ENCODE measurements at places on chromosomes 12 and 14. TPM values are rescaled to one million over a fixed set of nuclear protein-coding genes. Genes with fewer than 3 reads are reported as not detected.

GRCh38 chr12:101696251-101697196 lies 916 bp upstream of the CHPT1 start:
- H3K36me3 ChIP-seq: no peaks in the 10 kb centered on the region
- peak overlapping the region; percentile 97 for H3K27ac ChIP-seq
- no peaks in the 10 kb centered on the region for H3K27me3 ChIP-seq
- peaks cover 34% of the 10 kb centered on the region for H3K4me1 ChIP-seq

DNA sequence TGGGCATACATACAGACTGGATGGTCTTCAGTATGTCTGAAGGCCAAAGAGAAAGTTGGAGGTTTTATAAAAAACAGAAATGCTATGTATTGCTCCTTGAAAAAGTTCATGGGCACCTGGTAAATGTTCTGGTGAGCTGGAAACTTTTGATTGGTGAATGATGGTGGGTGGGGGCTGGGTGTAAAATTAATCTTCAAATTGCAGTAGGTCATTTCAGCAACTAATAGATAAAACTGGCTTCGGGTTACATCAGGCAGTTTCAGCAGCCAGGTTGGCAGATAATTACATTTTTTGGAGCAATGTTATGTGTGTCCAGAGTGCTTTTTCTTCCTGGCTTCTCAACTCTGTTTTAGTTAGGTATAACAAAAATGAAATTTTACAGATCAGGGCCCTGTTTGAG lies 35.3 kb downstream of the SDR9C7 start:
- no peaks in the 10 kb centered on the region for H3K4me1 ChIP-seq
- no peaks in the 10 kb centered on the region for H3K27me3 ChIP-seq
- no peak overlapping the region for H3K4me3 ChIP-seq
- H3K27ac ChIP-seq: no peak overlapping the region

- H3K4me3 ChIP-seq: no peak overlapping the region
- no peaks in the 10 kb centered on the region for H3K4me1 ChIP-seq
- H3K27ac ChIP-seq: no peak overlapping the region
- no peak for DNase-seq
- no peaks in the 10 kb centered on the region for H3K27me3 ChIP-seq
Observed at GRCh38 chr12:112488257-112488876, 69.6 kb downstream of the PTPN11 start.

- H3K27me3 ChIP-seq: no peaks in the 10 kb centered on the region
- H3K36me3 ChIP-seq: no peaks in the 10 kb centered on the region
- H3K27ac ChIP-seq: no peak overlapping the region
- no peak for DNase-seq
- peaks cover under 1% of the 10 kb centered on the region for H3K4me1 ChIP-seq
Observed at GRCh38 chr12:1930803-1931597, 12.5 kb upstream of the CACNA2D4 start.

DNA sequence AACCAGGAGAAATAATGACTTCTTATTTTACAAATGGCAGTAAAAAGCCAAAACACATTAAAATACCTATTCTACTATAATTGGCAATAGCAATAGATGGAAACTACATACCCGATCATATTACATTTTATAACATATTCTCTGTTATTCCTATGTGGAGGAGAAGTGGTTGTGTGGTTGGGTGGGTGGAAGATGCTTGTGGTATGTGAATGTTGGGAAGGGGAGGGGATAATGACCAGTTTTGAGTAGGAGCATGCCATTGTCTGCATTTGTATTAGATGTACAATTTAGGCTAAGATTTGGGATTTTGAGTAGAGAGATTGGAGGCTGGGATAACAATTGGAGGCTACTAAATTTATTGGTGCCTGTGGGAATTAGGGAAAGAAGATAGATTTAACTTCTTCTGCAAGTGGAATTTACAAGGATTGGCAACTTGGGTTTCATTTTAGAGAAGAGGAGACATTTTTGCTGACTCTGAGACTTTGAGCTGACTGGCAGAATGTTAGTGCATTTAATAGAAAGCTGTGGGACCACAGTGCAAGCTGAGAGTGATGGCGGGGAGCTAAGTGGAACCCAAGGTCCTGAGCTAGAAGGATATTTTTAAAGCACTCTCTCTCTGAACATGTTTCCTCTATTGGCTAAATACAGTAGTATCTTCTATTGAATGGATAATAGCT lies 65.2 kb downstream of the SLC16A7 start:
- no peak overlapping the region for H3K4me3 ChIP-seq
- H3K27me3 ChIP-seq: no peaks in the 10 kb centered on the region
- H3K27ac ChIP-seq: no peak overlapping the region
- no peak for DNase-seq

DNA sequence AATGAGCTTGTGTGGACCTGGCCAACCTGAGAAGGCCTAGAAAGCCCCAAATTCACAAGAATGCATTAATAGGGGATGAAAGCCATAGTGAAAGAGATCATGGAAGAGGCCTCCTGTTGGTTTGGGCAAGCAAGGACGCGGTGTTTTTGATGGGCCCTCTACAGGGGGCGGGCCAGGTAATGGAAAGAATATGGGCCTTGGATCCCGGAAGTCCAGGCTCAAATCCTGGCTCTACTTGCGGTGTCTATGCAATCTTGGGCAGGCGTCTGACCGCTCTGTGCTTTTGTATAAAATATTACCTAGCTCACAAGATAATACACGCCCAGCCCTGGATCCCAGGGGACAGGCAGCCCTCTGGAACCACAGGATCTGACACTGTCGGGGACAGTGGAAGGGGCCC lies 41.1 kb upstream of the CLMN start:
- peaks cover 24% of the 10 kb centered on the region for H3K4me1 ChIP-seq
- no peaks in the 10 kb centered on the region for H3K27me3 ChIP-seq
- H3K36me3 ChIP-seq: no peaks in the 10 kb centered on the region
- H3K4me3 ChIP-seq: no peak overlapping the region
- H3K27ac ChIP-seq: peak overlapping the region; percentile 61

- no peak overlapping the region for H3K4me3 ChIP-seq
- no peaks in the 10 kb centered on the region for H3K36me3 ChIP-seq
- H3K4me1 ChIP-seq: no peaks in the 10 kb centered on the region
- no peak overlapping the region for H3K27ac ChIP-seq
Observed at GRCh38 chr14:106652494-106652893, 1126.1 kb downstream of the TMEM121 start.

- peak overlapping the region; percentile 97 for H3K27ac ChIP-seq
- no peak for DNase-seq
- peaks cover 84% of the 10 kb centered on the region for H3K4me1 ChIP-seq
- no peaks in the 10 kb centered on the region for H3K27me3 ChIP-seq
Observed at GRCh38 chr14:103548463-103549351, 13.8 kb downstream of the BAG5 start.

GRCh38 chr14:64673748-64674147 lies 30.5 kb upstream of the PLEKHG3 start:
- no peak overlapping the region for H3K4me3 ChIP-seq
- no peak overlapping the region for H3K27ac ChIP-seq

DNA sequence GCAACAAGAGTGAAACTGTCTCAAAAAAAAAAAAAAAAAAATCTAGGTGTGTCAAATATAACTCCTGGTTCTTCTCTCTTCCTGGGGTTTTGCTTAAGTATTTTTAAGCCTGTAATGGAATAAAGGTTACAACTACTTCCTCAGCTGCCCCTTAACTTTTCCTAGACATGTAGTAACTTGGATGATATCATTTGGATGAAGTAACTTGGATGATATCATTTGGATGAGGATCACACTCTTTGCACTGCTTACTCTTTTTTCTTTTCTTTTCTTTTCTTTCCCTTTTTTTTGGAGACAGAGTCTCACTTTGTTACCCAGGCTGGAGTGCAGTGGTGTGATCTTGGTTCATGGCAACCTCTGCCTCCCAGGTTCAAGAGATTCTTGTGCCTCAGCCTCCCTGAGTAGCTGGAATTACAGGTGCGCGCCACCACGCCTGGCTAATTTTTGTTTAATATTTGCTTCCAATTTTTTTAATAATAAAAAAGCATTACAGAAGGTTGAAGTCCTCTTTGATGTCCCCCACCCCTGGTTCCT lies 775 bp upstream of the FAM186A start:
- no peak overlapping the region for H3K27ac ChIP-seq
- H3K4me1 ChIP-seq: no peaks in the 10 kb centered on the region
- no peaks in the 10 kb centered on the region for H3K36me3 ChIP-seq
- H3K27me3 ChIP-seq: no peaks in the 10 kb centered on the region
- DNase-seq: no peak

DNA sequence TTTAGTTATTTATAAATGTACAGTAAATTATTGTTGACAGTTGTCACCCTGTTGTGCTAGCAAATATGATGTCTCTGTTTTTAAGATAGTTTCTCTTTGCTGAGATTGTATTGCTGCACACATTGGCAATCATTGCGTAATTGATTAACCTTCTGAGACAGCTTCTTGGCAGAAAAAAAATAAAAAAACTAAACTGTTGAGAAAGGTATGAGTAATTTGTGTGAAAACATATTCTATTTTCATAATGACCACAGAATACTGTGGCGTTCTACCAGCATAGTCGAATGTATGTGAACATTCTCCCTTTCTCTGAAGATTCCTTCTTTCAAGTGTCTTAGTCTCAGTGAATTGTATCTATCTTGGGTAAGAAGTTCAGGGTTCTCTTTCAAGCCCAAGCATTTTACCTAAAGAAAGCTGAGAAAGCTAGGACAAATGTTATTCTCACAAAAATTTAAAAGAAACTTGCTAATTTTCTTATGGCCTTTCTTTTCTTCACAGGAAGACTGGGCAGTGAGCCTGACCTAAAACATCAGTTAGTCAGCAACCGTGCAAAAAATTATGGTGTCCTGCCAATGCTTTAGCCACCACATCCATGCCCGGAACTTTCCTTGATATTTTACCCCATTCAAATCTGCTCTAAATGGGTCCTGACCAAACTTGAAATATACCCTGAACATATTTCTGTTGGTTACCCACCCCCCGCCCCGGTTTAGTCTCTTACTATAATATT lies 69.0 kb upstream of the REP15 start:
- no peaks in the 10 kb centered on the region for H3K27me3 ChIP-seq
- DNase-seq: no peak
- H3K4me1 ChIP-seq: peaks cover 4% of the 10 kb centered on the region
- H3K4me3 ChIP-seq: no peak overlapping the region

GRCh38 chr14:91754819-91755218 lies 22.9 kb upstream of the CATSPERB start:
- H3K27me3 ChIP-seq: no peaks in the 10 kb centered on the region
- H3K36me3 ChIP-seq: no peaks in the 10 kb centered on the region
- no peak overlapping the region for H3K4me3 ChIP-seq
- no peak for DNase-seq
- no peak overlapping the region for H3K27ac ChIP-seq

DNA sequence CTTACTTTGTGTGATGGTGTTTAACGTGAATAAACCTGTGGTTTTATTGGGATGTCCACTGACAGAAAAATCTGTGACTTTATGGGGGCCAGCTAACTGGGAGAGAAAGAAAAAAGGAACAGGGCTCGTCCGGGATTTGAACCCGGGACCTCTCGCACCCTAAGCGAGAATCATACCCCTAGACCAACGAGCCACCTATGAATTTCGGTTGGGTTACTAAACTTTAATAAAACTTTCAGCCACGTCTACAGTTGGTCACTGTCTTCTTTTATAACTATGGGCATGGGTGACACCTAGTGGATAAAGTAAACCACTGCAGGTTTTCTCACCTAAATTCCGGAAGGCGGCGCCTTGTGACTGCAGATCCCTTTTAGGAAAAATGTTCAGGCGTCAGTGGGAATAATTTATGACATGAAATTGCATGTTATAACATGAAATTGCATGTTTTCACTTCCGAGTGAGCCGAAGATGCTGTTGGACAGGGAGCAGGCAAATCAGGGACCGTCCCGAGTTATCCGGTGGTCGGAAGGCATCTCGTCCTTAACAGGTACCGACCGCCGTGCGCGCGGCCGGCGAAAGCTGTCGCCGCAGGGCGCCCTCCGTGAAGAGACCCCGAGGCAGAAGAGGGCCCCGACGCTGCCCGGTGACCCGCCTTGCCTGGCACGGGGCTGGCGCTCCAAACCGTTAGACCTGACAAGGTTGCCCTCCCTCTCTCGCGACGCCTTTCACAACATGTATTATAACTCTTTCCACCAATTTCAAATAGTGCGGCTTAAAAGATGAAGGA lies 18.2 kb upstream of the RNASE12 start:
- no peaks in the 10 kb centered on the region for H3K27me3 ChIP-seq
- no peaks in the 10 kb centered on the region for H3K36me3 ChIP-seq
- H3K4me1 ChIP-seq: no peaks in the 10 kb centered on the region
- peak overlapping the region; percentile 72 for H3K4me3 ChIP-seq
- DNase-seq: peak; percentile 72
- peak overlapping the region; percentile 84 for H3K27ac ChIP-seq

DNA sequence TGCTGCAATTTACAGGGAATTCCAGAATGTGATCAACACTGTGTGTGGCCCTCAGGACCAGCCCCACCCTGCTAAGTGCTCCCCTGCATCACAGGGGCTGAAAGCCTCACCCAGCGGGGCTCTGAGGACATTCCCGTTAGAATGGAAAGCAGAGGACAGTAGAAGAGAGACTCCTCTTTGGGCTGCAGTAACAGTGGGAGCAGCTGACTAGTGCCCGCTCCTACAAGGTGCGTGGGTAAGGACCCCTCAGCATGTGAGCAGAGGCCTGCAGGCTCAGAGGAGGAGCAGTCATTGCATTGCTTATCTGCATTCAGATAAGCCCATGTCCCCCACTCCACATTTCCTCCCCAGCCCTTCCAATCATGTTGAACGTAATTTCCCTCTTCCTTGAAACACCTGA lies 120.1 kb downstream of the ITPR2 start:
- no peaks in the 10 kb centered on the region for H3K4me1 ChIP-seq
- H3K36me3 ChIP-seq: no peaks in the 10 kb centered on the region
- H3K27me3 ChIP-seq: no peaks in the 10 kb centered on the region

DNA sequence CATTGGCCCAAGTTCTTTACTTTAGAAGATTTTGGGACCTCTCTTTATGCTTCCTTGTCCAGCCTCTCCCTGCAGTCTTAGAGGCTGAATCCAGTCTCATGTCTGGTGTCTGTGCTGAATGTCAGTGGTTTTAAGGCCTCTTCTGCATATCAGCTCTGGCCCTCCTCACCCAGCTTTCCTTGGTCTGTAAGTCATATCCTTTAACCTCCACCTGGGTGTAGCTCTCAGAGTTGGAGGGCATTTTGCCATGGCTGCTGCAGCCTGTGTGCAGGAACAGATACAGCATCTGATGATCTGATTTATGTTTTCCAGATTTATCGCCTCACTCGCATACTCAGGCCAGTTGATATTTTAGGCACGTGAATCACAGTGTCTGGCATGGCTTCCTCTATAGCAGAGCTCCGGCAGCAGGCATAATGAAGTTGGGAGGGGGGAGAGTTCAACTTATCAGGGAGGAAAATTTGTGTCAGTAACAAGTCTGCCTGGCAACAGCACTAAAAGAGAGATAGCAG lies 335.0 kb downstream of the PCNX1 start:
- no peak for DNase-seq
- H3K4me3 ChIP-seq: no peak overlapping the region
- no peak overlapping the region for H3K27ac ChIP-seq
- peaks cover 5% of the 10 kb centered on the region for H3K4me1 ChIP-seq

OR4E2 gene
- total RNA-seq: not detected

KRT74 gene
- total RNA-seq: not detected

SELPLG gene
- total RNA-seq: 6.0 TPM

SRRM4 gene
- total RNA-seq: not detected

LRRC10 gene
- total RNA-seq: not detected

GALNT8 gene
- not detected for total RNA-seq

PRR4 gene
- 4.3 TPM for total RNA-seq

KCNK10 gene
- total RNA-seq: 0.38 TPM

LGR5 gene
- 0.11 TPM for total RNA-seq
